ENCODE measurements at places on chromosomes 13 and 19.

DNA sequence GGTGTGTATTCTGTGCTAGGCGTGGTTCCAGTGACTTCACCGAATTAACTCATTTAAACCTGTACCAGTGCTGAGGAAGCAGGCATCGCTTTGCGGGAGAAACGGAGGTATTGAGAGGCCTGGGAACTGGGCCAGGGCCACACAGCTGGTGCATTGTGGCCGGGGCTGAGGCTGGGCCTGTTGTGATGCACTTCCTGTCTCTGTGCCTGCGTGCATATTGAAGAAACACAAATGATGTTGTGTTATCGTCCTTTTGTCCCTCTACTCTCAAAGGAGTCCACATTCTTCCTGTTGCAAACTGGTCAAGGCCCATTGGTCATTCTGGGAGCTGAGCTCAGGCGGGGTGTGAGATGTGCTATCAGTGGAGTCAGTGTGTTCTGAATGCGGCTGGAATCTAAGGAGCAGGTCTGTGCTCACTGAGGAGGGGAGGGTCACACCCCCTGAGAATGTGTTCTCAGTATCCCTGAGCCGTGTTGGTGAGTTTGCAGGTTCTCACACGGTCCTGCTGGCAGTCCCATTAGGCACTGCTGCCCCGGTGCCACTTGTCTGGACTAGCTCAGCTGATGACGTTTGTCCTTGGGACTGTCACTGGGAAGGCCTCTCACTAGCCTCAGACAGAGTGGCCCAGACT is 62.1 kb downstream of the ARHGEF7 start:
- DNase-seq = no peak

- DNase-seq = no peak
Observed at GRCh38 chr19:47309038-47309437, 623 bp upstream of the C5AR1 start.

- no peak for DNase-seq
Observed at GRCh38 chr19:17504030-17504429, 7.4 kb upstream of the PGLS start.

- no peak for DNase-seq
Observed at GRCh38 chr19:14544977-14545715, 15.8 kb downstream of the TECR start.

GRCh38 chr19:48607359-48607755 is 815 bp downstream of the SPACA4 start:
- DNase-seq = no peak
